ENCODE measurements at places on chromosomes 4 and X.

- DNase-seq, result no peak
Observed at GRCh38 chr4:82777857-82778525, 20.6 kb downstream of the SCD5 start.

DNA sequence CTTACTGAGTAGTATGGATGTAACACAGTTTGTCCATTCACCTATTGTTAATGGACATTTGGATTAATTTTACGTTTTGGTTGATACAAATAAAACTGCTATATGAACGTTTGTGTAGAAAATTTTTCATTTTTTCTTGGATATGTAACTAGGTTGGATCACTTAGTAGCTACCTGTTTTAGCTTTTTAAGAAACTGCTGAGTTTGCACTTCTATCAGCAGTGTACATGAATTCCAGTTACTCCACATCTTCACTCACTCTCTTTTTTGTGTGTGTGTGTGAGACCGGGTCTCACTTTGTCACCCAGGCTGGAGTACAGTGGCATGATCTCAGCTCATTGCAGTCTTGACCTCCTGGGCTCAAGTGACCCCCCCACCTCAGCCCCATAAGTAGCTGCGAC lies 15.4 kb downstream of the LARP1B start:
- DNase-seq, result no peak

- no peak for DNase-seq
Observed at GRCh38 chr4:68883870-68884269, 67.7 kb downstream of the UGT2A3 start.

- no peak for DNase-seq
Observed at GRCh38 chr4:133263104-133263503, 114.0 kb downstream of the PCDH10 start.

- DNase-seq, result no peak
Observed at GRCh38 chrX:97691901-97692455, 808.3 kb downstream of the RPA4 start.

- DNase-seq, result no peak
Observed at GRCh38 chr4:40292313-40292759, 42.8 kb upstream of the CHRNA9 start.

GRCh38 chr4:5890063-5890727 lies 2.7 kb downstream of the CRMP1 start:
- no peak for DNase-seq

DNA sequence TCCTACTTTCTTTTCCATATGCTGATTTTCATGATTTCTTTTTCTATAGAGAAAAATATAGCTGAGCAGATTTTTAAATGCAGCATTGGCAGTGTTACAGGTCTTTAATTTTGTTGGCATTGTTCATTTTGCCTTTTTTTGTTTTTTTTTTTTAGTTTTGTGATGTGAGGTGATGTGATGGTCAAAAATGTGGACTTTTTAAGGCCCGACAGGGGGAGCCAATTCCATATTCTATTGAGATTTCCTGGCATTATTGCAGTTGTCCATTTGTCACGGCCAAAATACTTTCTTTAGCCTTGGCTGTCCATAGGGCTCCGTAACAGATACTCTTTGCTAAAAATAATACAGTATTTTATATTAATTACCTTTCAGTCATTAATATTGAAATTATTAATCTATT lies 47.8 kb downstream of the SLIT2 start:
- no peak for DNase-seq

DNA sequence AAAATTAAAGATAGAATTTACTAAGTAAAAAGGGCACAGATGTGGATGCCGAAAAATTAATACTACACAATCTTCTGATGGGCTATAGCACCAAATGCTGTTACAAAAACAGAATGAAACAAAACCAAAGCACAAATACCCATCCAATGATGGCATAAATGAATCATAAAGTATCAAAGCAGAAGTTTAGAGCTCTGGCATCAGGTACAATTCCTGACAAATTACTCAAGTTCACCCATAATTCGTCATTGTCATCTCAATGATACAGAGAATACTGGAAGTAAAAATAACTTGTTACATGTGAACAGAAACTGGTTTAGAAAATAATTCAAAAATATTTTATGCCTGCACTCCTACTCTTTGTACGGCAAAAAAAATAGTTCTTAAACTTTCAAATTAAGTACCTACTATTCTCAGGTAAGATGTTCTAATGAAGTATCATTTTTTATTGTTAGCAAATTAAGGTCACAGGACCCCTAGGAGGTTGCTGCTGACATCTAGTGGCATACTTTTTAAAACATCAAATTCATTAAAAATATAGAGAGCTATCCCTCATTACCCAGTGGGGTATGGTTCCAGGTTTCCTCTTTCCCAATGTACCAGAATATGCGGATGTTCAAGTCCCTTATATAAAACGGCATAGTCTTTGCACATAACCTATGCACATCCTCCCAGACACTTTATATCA lies 126.1 kb downstream of the INPP4B start:
- DNase-seq, result no peak

DNA sequence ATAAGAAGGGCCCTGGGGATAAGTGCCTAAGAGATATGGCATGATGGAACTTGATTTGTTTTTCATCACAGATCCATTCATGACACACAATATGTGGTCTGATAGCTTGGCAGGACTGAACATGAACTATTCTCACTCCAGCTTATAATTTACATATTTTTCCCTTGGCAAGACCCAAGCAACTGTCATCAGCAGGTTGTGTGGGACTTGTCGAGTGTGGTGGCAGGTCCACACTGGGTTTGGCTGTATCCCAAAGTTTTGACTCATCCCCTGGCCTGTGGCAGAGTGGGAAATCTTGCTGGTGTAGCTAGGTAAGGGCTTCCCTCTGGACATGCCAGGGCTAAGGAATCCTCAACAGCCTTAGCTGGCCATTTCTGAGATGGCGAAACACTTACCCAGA lies 81.0 kb upstream of the STIM2 start:
- DNase-seq, result no peak

DNA sequence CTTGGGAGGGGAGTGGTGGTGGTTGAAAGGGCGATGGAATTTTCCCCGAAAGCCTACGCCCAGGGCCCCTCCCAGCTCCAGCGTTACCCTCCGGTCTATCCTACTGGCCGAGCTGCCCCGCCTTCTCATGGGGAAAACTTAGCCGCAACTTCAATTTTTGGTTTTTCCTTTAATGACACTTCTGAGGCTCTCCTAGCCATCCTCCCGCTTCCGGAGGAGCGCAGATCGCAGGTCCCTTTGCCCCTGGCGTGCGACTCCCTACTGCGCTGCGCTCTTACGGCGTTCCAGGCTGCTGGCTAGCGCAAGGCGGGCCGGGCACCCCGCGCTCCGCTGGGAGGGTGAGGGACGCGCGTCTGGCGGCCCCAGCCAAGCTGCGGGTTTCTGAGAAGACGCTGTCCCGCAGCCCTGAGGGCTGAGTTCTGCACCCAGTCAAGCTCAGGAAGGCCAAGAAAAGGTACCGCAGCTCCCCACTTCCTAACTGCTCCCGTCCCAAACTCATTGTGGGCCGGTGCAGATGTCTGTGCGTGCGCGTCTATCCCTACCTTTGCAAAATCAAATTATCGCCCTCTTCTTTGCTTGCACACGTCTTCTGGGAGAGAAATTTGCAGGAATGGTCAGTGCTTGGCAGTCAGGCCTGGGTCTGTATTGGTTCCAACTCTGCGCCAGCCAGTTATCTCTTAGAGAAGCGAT lies 533 bp downstream of the IL15 start:
- peak; percentile 34 for DNase-seq

DNA sequence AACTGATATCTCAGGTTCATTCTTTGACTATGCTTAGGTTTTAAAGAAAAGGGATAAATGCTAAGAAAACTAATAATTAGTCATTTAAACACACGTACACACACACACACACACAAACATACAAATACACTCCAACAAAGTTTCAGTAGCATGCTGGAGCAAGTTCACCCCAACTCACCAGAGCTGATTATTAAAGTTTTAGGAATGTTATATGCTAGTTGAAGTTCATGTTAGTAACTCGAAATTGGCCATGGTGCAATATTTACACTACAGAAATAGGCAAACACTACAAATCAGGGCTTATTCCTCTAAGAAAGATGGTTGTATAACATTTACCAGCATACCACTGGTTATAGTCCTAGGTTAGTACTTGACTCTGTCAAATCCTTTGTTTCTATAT lies 384.0 kb upstream of the DIPK2B start:
- no peak for DNase-seq

GRCh38 chr4:98658287-98659105 lies at the start of gene TSPAN5:
TSS of gene TSPAN5 (minus strand) at chr4:98658611.
- DNase-seq, result peak; percentile 88

DNA sequence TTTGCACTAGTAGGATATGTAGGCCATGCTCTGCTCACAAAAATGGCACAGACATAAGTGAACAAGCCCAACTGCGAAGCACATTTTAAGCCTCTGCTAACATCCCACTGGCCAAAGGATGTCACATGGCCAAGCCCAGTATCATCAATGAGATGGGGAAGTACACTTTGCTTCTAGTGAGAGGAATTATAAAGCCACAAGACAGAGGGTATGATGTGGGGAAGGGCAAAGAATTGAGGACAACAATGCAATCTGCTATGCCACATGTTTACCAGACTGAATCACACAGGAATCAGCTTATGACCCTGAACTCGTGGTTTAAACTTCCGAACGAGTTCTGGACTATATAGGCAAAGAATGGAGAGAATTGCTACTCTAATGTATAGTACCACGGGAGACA lies 39.1 kb downstream of the SUPT20HL1 start:
- no peak for DNase-seq

DNA sequence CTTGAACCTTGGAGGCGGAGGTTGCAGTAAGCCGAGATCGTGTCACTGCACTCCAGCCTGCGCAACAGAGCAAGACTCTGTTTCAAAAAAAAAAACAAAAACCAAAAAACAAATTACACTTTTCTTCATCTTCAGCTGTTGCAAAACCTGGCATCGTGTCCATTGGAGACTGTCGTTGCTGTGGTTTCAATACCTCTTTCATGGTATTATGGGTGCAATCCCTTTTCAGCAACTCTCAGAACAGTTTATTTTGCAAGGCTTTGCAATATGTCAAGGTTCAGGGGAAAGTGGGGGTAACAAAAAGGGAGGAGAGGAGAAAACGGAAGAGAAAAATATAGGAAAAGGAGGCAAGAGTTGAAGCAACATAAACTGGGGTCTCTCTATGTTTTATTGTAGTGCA lies 40.8 kb downstream of the ARSD start:
- DNase-seq, result no peak

GRCh38 chrX:123881330-123881729 lies 21.5 kb downstream of the XIAP start:
- DNase-seq, result no peak

GRCh38 chrX:37995428-37995827 lies 10.9 kb upstream of the SYTL5 start:
- DNase-seq, result no peak

DNA sequence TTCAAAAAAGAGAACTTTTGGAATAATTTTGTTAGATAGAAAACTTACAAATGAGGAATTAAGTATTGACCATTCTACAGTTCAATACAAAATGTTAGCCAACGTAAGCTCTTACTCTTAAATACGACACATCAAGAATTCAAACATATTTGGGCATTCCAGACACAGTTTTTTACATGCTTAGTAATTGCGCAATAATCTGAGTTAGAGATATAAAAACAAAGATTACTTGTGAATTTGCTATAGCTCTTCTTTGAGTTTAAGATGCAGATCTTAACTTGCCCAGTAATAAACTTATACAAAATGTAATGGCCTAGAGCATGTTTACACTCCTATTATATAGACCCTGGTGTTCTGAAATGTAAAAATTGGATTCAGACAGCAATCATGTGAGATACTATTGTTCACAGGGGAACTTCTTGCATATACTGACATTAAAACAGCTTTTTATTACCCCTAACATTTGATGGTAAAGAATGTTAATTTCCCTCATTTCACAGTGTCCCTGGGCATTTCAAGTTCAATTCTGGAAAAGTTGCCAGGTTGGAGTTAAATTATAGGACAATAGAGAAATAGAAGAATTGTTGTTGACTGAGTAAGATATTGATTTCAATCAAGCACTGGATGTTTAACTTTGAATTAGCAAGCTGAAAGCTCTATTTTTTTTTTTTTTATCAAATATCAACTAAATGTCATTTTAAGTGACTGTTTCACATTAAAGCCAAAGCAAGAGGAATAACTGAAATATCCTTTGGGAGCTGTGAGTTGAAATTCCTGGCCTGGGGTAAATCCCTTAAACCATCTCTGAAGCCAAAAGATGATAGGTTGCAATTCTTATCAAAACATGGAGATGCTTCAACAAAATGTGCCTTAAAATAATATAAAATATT lies 910 bp downstream of the HPGDS start:
- DNase-seq, result no peak

DNA sequence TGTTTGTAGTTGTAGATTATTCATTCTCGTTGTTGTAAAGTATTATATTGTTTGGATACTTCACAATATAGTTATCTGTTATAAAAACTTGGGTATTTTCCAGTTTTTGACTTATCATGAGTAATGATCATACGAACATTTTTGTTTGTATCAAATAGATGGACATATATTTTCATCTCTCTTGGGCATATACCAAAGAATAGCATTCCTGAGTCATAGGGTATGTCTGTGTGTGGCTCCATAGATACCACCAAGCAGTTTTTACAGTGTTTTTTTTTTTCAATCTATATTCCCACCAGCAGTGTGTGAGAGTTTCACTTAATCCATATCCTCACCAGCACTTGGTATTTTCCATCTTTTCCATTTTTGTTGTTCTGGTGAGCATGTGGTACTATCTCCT lies 89.7 kb upstream of the RAB40AL start:
- no peak for DNase-seq

GRCh38 chr4:113314426-113314825 lies 265.0 kb downstream of the ANK2 start:
- no peak for DNase-seq

GRCh38 chrX:17788956-17789562 lies 51.8 kb downstream of the SCML1 start:
- DNase-seq, result no peak
